ENCODE measurements at places on chromosomes 3 and 15.

- DNase-seq: no peak
Observed at GRCh38 chr15:70463453-70463834, 299.9 kb downstream of the UACA start.

- no peak for DNase-seq
Observed at GRCh38 chr3:26105261-26105660, 315.4 kb downstream of the OXSM start.

DNA sequence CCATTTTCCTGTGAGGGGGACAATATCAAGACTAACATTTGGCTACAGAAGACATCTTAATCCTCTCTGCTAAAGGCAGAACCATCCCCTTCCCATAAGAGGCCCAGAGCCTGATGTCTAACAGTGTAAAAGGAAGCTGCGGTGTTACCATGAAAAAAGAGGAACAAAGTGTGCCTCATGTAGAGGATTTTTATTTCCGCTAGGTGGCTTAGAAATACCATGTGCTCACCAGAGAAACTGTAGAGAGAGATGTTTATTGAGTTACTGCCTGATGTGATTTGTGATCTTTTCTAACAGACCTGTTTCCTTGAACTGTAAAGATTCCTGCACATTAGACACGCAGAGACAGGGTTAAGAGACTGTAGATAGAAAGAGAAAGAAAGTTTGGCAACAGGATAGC, 22.0 kb downstream of the OR5H15 start:
- DNase-seq: no peak

- no peak for DNase-seq
Observed at GRCh38 chr3:194572143-194572789, 61.0 kb downstream of the TMEM44 start.

- no peak for DNase-seq
Observed at GRCh38 chr3:140832883-140833282, 108.8 kb upstream of the SLC25A36 start.

GRCh38 chr3:15271785-15272381, 60.5 kb downstream of the SH3BP5 start:
- DNase-seq: no peak

GRCh38 chr3:142021127-142021526, 128.2 kb downstream of the TFDP2 start:
- no peak for DNase-seq

DNA sequence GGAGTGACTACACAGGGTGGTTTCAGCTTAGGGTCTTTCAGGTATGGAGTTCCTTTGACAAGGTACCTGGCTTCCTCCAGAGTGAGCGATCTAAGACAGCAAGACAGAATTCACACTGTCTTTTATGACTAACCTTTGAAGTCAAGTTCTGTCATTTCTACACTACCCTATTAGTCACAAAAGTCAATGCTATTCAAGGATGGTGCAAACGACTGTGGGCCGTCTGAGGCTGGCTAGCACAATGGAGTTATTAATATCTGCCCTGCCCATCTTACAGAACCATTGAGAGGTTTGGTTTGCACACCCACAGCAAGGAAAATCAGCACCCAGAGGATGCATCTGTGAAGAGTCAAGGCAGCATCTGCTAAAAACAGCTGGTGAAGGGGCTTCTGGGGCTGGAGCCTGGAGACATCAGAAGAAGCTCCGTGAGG, 62.9 kb upstream of the XCR1 start:
- no peak for DNase-seq

DNA sequence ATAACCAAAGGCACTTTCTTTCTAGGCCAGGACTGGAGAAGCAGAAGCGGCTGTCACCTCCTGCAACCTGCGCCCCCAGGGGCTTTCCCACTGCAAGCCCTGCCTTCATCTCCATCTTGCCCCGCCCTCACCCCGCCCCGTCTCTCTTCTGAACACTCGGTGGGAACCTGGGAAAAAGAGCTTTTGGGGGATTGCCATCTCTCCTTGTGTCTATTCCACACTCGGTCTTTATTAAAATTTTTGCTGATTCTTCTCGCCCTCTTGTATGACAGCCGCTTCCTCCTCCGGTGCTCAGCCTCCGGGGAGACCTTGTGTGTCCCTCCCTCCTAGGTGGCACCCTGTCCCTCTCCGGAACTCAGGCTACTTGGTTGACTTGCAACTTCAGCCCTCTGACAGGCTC, 41.9 kb upstream of the SPESP1 start:
- DNase-seq: no peak

GRCh38 chr15:27260523-27260922, 289.5 kb downstream of the GABRG3 start:
- DNase-seq: no peak

DNA sequence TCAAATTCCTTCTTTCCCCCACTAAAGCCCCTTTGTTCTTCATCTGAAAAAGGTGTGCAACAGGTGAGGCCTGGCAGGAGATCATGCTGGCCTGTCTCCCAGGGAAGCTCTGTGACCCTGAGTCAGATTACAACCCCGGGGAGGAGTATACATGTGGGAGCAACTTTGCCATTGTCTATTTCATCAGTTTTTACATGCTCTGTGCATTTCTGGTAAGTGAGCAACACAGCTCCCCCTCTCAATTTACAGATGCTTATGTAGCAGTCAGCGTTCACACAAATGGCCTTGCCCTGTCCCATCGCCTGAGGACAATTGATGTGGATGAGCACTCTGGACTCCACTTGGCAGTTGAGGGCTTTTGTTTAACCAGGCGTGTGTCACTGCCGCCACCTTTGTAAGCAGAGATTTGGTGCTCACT, 70.4 kb downstream of the CHDH start:
- DNase-seq: no peak

- no peak for DNase-seq
Observed at GRCh38 chr3:36906504-36907149, 38.2 kb downstream of the TRANK1 start.

DNA sequence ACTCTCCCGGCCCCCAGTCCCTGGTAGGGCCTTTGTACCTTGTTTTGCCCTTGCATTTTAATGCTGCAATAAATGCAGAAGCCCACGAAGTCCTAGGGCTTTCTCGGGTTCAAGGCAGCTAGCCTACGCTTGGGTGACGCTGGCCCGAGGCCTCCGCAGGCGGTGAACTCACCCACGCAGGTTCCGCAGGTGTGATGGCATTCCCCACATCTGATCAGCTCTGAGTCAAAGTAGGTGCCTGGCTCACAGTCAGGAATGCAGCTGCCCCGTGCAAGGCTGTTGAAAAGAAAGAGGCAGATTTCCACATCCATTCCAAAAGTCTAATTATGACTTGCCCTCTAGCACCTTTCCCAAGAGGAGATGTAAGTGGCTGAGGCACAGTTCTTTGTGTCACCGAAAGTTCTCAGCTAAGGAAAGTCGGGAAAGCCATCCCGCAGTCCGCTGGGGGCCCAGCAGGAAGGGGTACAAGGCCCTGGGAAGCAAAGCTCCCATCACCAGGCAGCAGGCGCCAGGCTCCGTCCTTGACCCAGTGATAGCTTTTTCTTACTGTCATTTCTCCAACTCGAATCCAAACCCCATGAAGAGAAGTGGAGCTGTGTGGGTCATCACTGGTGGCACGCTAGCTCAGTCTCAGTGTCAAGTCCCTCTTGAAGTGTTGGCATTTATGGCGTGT, 23.2 kb upstream of the SNRPA1 start:
- no peak for DNase-seq

- no peak for DNase-seq
Observed at GRCh38 chr3:103349760-103350159, 914.9 kb downstream of the ZPLD1 start.

DNA sequence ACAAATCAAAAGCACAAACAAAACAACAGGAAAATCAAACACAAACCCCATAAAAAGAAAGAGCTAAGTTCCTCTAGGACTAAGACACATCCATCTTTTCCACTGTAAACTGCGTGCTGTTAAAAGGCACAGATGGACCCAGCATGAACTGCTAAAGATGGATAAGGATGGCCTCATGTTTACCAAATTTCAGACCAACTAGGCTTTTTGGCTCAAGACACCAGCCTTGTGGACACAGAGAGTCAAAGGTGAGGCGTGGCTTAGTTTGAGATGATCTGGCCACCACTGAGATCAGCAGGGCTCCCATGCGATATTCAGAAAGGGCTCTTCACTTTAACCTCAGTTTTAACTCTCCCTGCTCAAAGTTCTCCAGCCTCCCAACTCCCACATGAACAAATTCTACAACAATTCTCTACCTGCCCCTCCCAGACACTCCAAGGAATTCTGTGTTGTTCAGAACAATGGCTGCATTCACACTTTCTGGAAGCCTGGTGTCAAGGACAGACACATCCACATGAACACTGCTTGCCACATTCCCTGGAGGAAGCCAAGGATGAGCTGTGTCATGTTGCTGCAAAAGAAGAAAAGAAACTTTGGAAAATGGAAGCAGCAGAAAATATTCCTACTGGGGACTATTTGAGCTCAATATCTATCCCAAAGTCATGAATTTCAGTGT, 198.4 kb upstream of the LRRN1 start:
- no peak for DNase-seq

Measured in left renal pelvis (tissue), 4 donors.